CD4-positive, alpha-beta T cell treated with Interleukin-6 at 100 ng/mL for 8 hours (primary cell): ENCODE measurements at places on chromosomes 6 and 20.
A peak's percentile ranks its signal among the peaks of the same experiment; 100 is the strongest.

- DNase-seq: peak; percentile 49
Measured at GRCh38 chr6:106556368-106556960, 72.8 kb downstream of the RTN4IP1 start.

DNA sequence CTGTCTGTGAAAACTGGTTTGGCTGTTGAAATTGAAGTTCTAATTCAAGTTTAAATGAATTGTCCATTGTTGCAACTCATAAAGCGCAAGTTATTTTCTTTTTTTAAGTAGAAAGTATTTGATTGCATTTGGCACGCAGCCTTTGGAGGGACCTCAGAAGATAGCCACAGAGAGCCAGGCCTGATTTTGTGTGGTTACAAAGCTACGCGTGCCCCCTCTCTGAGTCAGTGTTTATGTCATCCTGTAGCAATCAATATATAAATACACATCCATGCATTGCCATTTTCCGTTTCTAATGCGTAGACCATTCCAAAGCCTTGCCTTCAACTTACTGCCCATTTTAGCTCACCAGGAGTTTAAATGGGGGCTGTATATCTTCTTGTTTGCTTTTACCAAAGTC, 173.2 kb downstream of the TMEM242 start:
- no peak for DNase-seq

DNA sequence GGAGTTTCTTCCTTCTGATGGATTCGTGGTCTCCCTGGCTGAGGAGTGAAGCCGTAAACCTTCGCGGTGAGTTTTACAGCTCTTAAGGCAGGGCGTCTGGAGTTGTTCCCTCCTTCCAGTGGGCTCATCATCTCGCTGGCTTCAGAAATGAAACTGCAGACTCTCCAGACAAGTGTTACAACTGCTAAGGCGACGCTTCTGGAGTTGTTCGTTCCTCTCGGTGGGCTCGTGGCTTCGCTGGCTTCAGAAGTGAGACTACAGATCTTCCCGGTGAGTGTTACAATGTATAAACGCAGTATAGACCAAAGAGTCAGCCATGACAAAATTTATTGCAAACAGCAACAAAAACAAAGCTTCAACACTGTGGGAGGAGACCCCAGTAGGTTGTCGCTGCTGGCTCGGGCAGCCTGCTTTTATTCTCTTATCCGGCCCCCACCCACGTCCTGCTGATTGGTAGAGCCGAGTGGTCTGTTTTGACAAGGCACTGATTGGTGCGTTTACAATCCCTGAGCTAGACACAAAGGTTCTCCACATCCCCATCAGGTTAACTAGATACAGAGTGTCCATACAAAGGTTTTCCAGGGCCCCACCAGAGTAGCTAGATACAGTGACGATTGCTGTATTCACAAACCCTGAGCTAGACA, 113.2 kb downstream of the GPX5 start:
- DNase-seq: no peak

DNA sequence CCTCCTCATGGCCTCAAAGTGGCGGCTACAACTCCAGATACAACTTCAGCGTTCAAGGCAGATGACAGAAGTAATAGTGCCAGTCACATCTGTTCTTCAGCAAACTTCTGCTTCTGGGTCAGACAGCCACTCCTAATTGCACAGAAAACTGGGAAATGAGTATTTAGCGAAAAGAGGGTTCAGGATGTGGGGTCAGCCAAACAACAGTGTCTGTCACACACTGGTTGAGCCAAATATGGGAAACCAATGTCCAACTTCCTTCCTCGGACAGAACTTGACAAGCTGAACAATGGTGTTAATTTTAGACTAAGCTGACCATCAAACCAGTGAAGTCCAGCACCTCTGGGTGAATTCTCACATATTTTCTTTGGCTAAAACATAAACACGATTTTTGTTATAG, 22.1 kb downstream of the NUDT3 start:
- DNase-seq: no peak

GRCh38 chr6:97822632-97823031, 539.6 kb upstream of the MMS22L start:
- DNase-seq: no peak

DNA sequence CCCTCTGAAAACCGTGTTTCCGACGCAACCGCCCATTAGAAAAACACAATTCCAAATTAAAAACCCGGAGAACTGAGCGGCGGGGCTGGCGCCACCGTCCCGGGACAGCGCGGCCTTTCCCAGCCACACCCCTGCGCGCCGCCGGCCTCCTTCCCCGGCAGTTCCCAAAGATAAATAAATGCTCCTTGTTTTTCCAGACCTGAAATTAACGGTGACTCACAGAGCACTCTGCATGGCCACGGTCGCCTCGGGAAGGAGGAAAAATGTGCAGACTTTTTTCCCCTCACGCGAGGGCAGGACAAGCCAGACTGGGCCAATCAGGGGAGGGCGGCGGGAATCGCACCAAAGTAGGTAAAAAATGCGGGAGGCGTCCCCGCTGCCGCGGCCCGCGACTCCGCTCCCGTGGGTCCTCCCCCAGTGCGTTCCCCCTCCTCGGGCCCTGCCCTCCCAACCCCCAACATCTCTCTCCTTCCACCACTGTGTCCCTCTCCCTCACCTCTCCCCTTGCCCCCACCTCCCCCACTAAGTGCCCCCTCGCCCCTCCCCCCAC, 828 bp upstream of the DSTN start:
- DNase-seq: peak; percentile 1

- DNase-seq: no peak
Measured at GRCh38 chr6:149852180-149852579, 12.0 kb downstream of the LRP11 start.

DNA sequence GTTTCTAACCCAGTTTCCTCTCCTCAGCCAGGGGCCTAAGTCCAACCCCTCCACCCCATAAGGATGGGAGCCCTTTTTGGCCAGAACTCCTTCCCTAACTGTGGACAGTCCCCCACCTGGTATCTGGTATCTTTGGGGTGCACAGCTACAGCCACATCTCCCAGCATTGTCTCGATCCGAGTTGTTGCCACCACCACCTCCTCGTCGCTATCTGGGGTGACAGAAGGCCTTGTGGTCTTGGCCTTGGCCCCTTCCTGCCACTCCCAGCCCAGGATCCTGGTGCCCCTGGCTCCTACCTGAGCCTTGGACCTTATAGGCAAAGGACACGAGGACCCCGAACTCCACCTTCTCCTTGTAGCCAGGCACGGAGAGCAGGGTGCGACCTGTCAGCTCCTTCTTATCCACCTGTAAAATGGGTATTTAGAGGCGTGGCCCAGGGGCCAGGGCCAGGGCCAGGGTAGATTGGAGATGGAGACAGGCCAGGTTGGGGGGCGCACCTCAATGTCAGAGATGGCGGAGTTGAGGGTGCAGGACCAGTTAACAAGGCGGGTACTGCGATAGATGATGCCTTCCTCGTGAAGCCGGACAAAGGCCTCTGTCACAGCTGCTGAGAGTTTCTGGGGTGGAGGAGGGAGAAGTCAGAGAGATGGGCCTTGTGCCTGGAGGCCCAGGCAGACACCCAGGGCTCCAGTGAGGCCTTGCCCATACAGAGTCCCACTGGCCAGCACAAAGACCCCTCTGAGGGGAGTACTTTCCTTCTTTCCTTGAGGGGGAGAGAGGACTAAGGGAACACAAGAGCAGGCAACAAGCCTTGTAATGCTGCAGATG, 7.2 kb upstream of the VWA7 start:
- DNase-seq: no peak
